ENCODE measurements at places on chromosomes 7 and 10. TPM values are rescaled to one million over a fixed set of nuclear protein-coding genes. Genes with fewer than 3 reads are reported as not detected.

DNA sequence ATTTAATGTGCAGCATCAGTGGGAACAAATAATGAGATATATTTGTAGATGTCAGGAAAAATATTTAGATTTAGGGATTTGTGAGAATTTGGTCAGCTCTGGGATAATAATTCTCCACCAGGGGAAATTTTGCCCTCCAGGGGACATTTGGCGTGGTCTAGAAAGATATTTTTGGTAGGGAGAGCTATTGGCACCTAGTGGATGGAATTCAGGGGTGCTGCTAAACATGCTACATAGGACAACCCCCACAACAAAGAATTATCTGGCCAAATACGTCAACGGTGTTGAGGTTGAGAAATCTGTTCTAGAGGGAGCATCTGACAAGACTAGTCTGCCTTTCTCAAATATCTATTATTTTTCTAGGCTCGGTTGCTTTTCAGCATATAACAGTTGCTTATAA, 2.1 kb downstream of the ADK start:
- no peak overlapping the region for H3K27ac ChIP-seq
- DNase-seq: no peak
- no peaks in the 10 kb centered on the region for H3K27me3 ChIP-seq
- no peak overlapping the region for H3K4me3 ChIP-seq
- peaks cover 28% of the 10 kb centered on the region for H3K4me1 ChIP-seq

Gene BTBD16
- total RNA-seq: not detected

DNA sequence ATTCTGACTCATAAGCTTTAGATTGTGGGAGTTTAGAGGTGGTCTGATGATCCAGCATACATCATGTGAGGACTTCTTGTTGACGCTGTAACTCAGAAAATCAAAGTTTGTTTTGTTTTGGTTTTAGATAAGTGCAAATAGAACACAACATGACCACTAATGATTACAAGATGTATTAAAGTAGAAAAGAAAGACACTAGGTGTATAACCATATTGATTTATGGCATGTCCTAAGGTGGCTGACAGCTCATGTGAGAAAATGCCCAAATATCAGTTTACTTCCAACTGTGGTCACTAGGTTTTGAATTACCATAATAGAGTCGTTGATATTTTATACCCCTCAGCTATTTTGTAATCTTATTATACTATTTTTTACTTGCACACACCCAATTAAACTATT, 1131.4 kb upstream of the PHF14 start:
- H3K36me3 ChIP-seq: no peaks in the 10 kb centered on the region
- H3K4me3 ChIP-seq: no peak overlapping the region
- H3K4me1 ChIP-seq: no peaks in the 10 kb centered on the region
- H3K27ac ChIP-seq: no peak overlapping the region
- no peak for DNase-seq

- H3K27me3 ChIP-seq: no peaks in the 10 kb centered on the region
- no peak overlapping the region for H3K27ac ChIP-seq
- H3K4me1 ChIP-seq: no peaks in the 10 kb centered on the region
- no peak overlapping the region for H3K4me3 ChIP-seq
- no peak for DNase-seq
- no peaks in the 10 kb centered on the region for H3K36me3 ChIP-seq
Measured at GRCh38 chr10:106392778-106393177, 771.7 kb downstream of the SORCS1 start.

GRCh38 chr7:25861164-25861496, 290.9 kb upstream of the NFE2L3 start:
- DNase-seq: no peak
- H3K4me1 ChIP-seq: peaks cover 13% of the 10 kb centered on the region
- H3K27me3 ChIP-seq: no peaks in the 10 kb centered on the region

DNA sequence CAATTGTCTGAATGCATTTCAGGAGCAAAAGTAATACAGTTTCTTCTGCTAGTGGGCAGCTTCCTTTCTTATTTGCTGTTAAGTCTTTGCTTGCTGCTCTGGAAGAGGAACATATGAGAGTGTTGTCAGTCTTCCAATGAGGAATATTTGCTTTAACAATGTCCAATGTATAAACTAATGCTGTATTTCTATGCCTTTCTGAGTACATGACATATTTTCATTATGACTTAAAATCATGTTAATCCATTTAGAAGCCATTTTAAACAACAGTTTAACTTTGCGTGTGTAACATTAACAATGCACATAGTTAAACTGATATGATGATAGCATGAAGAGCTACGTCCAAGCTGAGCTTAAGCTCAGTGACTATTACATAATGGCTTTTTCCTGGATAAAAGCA, 933.4 kb upstream of the GHITM start:
- no peaks in the 10 kb centered on the region for H3K27me3 ChIP-seq
- no peak for DNase-seq
- no peaks in the 10 kb centered on the region for H3K4me1 ChIP-seq
- no peak overlapping the region for H3K4me3 ChIP-seq

- peaks cover 15% of the 10 kb centered on the region for H3K4me1 ChIP-seq
- H3K4me3 ChIP-seq: no peak overlapping the region
Measured at GRCh38 chr7:2728316-2729030, 40.5 kb downstream of the AMZ1 start.

Gene NRAP
- total RNA-seq: not detected

- no peaks in the 10 kb centered on the region for H3K4me1 ChIP-seq
- no peak overlapping the region for H3K4me3 ChIP-seq
- DNase-seq: no peak
Measured at GRCh38 chr10:49827297-49827696, 65.2 kb upstream of the OGDHL start.

GRCh38 chr10:74787457-74787856, 38.9 kb upstream of the KAT6B start:
- H3K27ac ChIP-seq: no peak overlapping the region
- H3K4me1 ChIP-seq: no peaks in the 10 kb centered on the region
- H3K4me3 ChIP-seq: no peak overlapping the region
- no peaks in the 10 kb centered on the region for H3K36me3 ChIP-seq
- no peak for DNase-seq

DNA sequence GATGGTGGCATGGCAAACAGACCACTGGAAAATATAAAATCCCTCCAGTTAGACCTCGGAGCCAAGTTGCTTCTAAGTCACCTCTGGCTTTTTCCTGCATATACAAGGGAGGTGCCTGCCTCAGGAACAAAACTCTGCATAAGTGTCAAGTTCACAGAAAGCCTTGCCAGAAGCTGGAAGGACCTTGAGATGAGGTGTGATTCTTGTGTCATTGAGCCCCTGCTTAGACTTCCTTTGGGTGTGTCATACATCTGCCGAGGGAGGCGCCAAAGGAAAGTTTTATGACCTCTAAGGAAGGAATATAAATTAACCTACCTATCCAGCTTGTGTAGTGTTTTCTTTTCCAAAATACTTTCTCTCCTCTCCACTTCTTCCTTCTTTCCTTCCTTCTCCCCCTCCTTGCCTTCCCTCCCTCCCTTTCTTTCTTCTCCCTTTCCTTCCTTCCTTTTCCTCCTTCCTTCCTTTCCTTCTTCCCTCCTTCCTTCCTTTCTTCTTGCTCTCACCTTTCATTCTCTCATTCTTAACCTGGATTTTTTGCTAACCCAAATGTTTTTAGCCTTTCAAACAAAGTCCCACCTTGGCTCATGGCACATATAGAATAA, 75.2 kb downstream of the TRIL start:
- no peaks in the 10 kb centered on the region for H3K27me3 ChIP-seq
- H3K4me3 ChIP-seq: no peak overlapping the region
- DNase-seq: no peak

Gene SPDYE1
- not detected for total RNA-seq

Gene CALY
- 7.4 TPM for total RNA-seq

Gene ANKRD30A
- not detected for total RNA-seq

GRCh38 chr7:81676105-81676811, 93.6 kb downstream of the HGF start:
- no peak for DNase-seq
- no peak overlapping the region for H3K27ac ChIP-seq
- H3K36me3 ChIP-seq: no peaks in the 10 kb centered on the region

DNA sequence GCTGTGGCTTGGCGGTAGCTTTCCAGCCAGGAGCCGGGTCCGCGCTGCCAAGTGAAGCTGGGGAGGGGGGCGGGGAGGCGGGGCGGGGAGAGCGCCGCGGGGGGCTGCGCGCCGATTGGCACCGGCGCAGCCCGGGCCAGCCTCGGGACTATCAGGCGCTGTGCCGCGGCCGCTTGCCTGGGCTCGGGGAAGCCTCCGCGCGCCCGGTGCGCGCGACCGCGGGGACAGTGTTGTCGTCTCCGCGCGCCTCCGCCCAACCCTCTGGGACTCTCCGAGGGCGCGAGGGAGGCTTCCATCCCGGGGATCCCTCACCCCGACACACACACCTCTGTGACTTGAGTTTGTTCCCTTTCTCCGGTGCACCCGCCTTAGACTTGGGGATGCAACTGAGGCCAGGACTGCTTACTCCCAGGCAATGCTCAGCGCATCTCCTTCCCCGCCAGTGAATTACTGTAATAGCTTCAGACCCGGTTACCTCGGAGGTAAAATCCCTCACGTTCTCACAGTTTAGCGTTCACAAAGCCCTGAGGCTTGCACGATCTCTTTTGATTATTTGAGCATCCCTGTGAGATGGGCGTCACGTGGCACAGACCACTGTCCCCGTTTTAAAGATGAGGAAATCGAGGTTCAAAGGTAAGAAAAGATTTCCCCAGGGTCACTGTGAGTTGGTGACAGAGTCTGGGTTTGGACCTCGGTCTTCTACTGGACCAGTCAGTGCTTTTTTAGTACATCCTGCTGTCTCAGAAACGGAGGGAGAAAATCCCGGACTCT, at the start of gene NKX1-2:
Gene NKX1-2, minus strand, starts transcription at position 24 of the 771 bp plus-strand sequence. CDS start 92 bp downstream, outside the sequence.
- H3K27ac ChIP-seq: no peak within 1 kb of the TSS
- peak within 1 kb of the TSS; percentile 1 for H3K4me3 ChIP-seq
- no peak for DNase-seq
- H3K4me1 ChIP-seq: peaks cover 23% of the 10 kb centered on the region

DNA sequence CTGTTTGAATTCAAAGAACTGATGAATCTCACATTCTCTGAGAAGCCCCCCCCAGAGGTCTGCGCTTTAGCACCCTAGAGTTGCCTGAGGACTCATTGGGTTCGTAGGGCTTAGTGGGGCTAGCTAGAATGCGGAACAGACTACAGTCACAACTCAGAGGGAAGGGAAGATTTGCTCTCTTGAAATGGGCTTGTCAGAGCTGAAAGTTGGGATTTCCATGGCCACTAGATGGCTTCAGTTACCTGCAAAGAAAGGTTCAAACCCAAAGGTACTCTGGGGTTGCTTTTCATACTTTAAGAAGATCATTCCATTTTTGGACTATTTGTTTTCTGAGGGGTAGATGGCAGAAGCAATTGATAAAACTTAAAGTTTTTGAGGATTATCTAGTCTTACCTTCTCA, 205.0 kb downstream of the BBS9 start:
- no peak overlapping the region for H3K4me3 ChIP-seq
- no peak for DNase-seq
- H3K27ac ChIP-seq: no peak overlapping the region
- no peaks in the 10 kb centered on the region for H3K27me3 ChIP-seq
- H3K36me3 ChIP-seq: no peaks in the 10 kb centered on the region

GRCh38 chr7:54596747-54597146, 54.6 kb downstream of the VSTM2A start:
- DNase-seq: no peak
- H3K4me1 ChIP-seq: no peaks in the 10 kb centered on the region
- H3K36me3 ChIP-seq: no peaks in the 10 kb centered on the region
- no peak overlapping the region for H3K4me3 ChIP-seq

- H3K27me3 ChIP-seq: no peaks in the 10 kb centered on the region
- no peaks in the 10 kb centered on the region for H3K4me1 ChIP-seq
- no peaks in the 10 kb centered on the region for H3K36me3 ChIP-seq
- DNase-seq: no peak
Measured at GRCh38 chr7:158406801-158407200, 180.8 kb downstream of the PTPRN2 start.

Gene NAT16
- not detected for total RNA-seq

DNA sequence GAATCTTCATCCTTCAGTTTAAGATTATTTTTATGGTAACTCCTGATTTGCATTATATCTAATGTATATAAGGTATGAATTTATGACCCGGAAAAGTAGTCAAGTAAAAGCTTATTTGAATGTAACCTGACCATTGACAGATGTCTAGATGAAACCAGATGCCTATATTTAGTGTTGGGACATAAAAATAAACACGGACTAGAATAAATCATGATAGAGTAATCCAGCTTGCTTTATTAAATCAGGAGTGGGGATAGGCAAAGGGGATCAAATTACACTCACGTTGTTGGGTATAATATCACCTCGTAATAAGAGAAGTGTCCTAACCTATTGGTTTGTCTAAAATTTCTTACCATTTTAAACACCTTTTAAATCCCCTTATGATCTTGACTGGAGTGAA, 244.6 kb downstream of the AGMO start:
- no peaks in the 10 kb centered on the region for H3K4me1 ChIP-seq
- no peak overlapping the region for H3K27ac ChIP-seq
- no peaks in the 10 kb centered on the region for H3K36me3 ChIP-seq
- DNase-seq: no peak
- no peaks in the 10 kb centered on the region for H3K27me3 ChIP-seq
- no peak overlapping the region for H3K4me3 ChIP-seq

DNA sequence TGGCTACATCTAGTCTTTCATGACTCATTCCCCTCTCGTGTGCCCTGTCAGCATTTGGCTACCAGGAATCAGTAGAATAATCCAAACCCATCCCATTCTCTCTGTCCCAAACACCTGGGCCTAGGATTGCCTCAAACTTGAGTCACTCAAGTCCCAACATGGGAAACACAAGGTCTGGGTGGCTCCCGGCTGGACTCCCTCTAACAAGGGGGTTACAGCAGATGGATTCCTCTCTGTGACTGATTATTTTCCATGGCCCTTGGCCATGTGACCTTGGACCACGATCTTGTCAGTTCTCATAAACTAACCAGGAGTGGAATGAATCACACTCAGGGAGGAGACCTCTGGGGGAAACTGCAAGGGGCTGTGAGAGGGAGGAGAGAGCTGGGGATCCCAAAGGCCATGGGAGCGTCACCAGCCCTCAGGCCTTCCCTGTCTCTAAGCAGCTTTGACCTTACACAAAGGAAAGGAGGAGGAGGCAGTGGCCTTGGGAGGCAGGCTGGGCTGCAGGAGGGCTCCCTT, 533.1 kb downstream of the KCNMA1 start:
- no peak for DNase-seq
- no peak overlapping the region for H3K4me3 ChIP-seq
- peaks cover 3% of the 10 kb centered on the region for H3K4me1 ChIP-seq
- no peaks in the 10 kb centered on the region for H3K27me3 ChIP-seq
- H3K36me3 ChIP-seq: no peaks in the 10 kb centered on the region

Gene MGMT
- total RNA-seq: 39.4 TPM

- H3K27ac ChIP-seq: no peak overlapping the region
- no peaks in the 10 kb centered on the region for H3K4me1 ChIP-seq
- H3K27me3 ChIP-seq: no peaks in the 10 kb centered on the region
- no peak for DNase-seq
Measured at GRCh38 chr7:31074120-31074383, 21.9 kb downstream of the ADCYAP1R1 start.

Data from upper lobe of left lung (tissue), 6 donors.